ENCODE measurements at places on chromosomes 2 and 18.

DNA sequence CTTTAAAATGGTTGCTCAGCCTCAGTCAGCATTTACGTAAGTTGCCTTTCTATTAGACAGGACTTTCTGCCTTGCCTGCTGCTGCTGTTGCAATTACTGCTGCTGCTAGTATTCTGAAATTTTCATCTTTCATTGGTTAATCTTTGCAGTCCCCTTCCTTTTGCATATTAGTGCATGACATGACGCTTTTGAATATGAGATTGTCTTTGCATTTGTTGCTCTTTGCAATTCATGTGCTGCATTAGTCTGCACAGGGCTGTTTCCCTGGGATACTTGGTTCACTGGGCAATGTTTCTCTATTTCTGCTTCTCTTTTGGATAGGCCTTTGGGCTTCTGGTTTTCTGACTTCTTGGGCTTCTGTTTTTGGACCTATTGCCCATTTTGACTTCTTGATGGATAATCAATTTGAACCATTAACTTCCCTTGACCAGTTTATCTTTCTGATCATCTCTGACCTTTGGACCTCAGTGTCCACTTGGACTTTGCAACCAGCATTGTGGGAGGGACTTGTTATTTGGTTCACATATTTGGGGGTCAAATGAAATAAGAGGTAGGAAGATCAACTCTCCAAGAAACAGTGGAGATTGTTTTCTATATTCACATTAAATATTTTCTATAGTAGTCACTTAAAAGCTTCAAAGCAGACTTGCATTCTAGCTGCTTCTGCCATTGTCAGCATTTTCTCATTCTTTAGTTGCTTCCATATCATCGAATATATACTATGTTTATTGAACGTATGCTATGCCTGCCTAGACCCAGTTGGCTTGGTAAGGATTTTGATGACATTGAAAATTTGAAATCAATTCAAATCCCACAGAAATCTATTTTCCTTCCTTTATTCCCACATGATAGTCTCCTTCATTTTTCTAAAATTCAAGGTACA, 12.5 kb upstream of the BUB1 start:
- no peak for DNase-seq

DNA sequence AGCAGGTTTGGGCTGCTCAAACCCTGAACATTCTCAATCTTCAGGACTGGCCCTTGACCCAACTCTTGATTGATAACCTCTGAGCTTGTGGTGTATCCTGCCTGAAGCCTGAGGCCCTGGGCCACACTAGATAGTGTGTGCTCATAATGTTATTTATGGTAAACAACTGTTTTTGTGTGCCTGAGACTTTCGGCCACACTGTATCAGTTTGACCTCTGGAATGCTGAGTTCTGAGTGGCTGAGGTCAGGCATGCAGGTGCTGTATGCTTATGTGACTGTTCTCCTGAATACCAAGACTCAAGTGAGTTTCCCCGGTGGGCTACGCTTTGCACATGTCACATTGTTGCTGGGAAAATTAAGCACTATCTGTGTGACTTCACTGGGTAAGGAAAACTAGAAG, 82.2 kb upstream of the RMP24 start:
- DNase-seq = no peak

DNA sequence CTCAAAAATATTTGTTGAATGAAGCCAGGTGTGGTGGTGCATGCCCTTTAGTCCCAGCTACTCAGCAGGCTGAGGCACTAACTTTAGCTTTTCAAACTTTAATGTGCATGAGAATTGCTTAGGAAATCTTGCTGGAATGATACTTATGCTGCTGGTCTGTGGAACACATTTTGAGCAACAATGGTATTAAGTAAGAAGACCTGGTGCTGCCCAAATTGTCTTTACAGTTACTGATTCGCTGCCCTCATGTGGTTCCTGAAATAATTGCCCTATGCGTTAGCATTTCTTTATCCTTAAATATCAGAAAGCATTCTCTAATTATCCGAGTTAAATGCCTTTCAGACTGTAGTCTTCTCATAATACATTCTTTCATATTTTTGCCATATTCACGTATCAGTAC, 76.0 kb upstream of the SESTD1 start:
- DNase-seq = peak; percentile 63

- DNase-seq = no peak
Observed at GRCh38 chr2:77192811-77193289, 329.3 kb downstream of the LRRTM4 start.

DNA sequence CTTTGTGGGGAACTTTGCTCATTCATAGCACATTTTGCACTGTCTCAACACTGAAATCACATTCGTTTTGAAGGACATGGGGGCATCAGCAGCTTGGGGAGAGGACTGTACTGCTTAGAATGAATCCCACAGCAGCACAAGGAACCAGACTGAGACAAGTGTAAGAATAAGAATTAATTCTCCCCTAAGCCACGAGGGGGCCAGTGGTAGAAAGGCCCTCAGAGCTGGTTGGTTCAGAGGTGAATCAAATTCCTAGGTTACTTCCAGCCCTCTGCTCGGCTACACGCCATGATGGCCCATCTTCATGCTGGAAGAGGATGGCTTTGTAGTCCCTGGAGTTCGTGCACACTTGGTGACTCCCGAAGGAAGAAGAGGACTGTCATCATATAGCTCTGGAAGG, 12.0 kb upstream of the MC5R start:
- peak; percentile 24 for DNase-seq

- no peak for DNase-seq
Observed at GRCh38 chr2:236863729-236864126, 222.0 kb upstream of the COPS8 start.

- DNase-seq = no peak
Observed at GRCh38 chr2:72539071-72539552, 286.7 kb downstream of the EXOC6B start.

GRCh38 chr2:68766376-68766845, 31.8 kb downstream of the ARHGAP25 start:
- peak; percentile 82 for DNase-seq

GRCh38 chr2:134670955-134671354, 47.8 kb downstream of the TMEM163 start:
- no peak for DNase-seq

DNA sequence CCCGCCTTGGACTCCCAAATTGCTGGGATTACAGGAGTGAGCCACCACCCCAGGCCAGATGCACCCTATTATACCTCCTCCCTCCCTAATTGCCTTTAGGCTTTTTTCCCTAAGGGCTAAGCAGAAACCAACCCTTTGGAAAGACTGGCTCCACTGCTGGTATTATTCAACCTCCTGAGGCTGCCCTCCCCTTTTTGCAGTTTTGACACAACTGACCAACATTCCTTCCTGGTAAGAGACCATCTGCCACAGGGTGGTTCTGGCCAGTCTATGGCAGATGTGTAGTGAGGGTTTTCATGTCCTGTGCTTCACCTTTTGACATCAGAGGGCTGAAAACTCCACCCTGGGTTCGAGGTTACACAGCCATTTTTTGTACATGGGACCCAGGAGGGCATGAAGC, 1785.3 kb upstream of the CELF4 start:
- no peak for DNase-seq

DNA sequence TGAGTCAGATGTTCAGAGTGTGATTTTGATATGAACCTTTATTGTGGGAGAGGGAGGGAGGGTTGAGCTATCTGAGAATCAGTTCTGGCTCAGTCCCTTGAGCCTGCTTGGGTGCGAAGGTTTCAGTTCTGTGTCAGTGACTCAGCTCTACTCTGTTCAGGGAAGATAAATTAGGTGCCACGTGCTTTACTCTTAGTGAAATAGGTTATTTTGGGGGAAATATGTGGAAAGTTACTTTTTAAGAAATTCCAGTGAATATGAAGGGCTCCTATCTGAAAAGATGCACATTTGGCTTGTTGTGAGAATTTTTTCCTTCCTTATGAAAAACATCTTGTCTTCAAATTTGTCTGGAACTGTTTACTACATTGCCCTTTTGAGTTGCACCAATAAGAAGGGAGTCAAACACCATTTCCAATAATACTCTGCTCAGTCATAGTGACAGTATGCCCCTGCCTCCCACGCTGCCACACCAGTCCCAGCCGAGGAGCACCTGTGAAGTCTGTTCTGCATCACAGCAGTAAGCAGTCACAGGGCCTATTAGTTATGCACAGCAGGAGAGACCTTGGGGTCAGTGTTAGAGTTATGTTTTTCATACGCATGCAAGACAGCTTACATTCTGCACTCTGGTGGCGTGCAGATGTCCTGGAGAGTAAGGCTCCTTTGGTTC, 32.8 kb upstream of the DNAH7 start:
- no peak for DNase-seq

DNA sequence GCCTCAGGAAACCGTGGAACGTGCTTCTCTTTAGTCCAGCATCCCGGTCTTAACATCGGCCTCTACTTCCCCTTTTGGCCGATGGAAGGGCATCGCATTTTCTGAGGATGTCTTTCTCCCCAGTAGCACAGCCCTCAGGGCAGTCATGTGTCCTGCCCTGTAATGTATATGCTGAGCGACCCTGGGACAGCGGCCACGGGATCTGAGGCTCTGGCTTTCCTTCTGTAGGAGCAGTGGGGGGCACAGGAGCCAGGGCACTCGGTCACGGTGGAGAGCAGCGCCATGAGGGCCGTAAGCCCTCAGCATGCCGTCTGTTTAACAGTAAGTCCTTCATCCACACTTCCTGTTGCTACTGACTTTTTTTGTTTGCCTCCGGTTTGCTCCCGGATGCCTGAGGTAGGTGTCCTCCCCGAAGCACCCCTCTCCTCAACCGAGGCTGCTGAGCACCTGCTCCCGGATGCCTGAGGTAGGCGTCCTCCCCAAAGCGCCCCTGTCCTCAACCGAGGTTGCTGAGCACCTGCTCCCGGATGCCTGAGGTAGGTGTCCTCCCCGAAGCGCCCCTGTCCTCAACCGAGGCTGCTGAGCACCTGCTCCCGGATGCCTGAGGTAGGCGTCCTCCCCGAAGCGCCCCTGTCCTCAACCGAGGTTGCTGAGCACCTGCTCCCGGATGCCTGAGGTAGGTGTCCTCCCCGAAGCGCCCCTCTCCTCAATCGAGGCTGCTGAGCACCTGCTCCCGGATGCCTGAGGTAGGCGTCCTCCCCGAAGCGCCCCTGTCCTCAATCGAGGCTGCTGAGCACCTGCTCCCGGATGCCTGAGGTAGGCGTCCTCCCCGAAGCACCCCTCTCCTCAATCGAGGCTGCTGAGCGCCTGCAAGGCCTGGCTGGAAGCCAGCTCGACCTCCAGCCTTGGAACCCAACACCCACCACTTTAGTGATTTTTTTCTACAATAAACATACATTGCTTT, 169.3 kb downstream of the HDAC4 start:
- no peak for DNase-seq

GRCh38 chr2:84749442-84749841, 131.4 kb downstream of the TRABD2A start:
- DNase-seq = peak; percentile 38

DNA sequence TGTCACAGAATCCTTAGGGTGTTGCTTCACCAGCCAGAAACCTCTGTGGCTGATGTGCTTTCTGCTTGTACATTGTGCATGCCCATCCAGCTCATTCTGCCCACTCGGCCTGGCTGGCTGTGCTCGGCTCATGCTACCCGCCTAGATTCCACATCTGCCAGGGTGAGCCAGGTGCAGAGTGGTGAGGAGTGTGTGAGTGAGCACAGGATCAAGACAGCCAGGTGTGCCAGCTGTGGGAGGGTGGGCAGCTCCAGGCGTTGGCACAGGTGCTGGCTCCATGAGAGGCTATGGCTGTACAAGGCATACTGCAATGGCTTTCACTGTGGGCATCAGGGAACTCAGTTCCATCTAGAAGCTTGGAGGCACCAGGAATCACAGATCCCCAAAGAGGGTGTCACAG, 1321.8 kb upstream of the CRIM1 start:
- no peak for DNase-seq

DNA sequence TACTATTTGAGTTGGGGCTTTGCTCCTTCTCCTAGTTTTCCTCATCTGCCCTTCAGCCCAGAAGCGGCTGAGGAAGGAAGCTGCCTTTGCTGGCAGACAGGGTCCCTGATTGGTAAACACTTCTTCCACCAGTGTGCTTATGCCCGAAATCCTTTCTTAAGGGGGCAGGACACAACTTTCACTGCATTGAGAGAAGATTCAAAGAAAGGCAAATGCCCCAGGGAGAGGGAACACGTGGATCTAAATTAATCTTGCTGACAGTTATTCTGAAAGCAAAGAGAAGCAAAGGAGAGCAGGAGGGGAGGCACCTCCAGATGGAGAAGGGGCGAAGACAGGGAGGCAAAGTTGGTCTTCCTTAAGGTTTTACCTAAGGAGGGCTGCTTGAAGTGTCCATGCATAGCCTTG, 92.1 kb upstream of the EFEMP1 start:
- DNase-seq = no peak

GRCh38 chr18:48441405-48441881, 32.3 kb upstream of the ZBTB7C start:
- peak; percentile 49 for DNase-seq

GRCh38 chr2:111626037-111626864, 257.7 kb downstream of the ANAPC1 start:
- peak; percentile 27 for DNase-seq

DNA sequence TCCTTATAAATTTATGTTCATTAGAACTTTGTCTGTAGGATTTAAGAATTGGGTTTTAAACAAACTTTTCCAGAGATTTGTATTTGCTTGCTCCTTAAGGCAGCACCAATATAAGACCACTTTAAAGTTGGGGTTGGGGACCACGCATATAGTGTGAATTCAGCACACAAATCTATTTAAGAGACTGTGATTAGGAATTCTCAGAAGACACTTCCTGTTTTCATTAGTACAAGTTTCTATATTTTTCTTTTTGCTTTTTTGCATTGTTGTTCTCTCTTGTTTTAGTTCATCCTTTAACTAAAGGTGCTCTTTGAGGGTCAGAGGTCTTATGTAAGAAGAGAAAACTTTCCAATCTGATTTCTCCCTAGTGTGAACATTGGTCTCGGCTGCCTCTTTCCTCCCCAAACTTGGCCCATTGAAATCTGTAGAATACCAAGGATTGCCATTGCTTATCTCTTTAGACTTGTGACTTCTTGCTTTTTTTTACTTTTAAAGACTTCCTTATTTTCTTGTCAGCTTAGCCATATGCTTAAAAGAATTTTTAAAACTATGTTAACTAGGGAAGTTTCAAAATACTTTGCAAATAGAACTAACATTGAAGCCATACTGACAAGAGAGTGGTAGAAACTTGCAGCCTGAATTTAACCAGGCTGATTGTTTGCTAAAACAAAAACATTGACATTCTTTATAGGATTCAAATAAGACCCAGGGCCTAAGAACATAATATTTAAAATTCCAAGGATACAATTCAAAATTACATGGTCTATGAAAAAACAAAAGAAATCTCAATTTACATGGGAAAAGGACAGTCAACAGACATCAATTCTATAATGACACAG, 264.1 kb upstream of the FN1 start:
- DNase-seq = no peak

- no peak for DNase-seq
Observed at GRCh38 chr2:152858594-152859265, 140.3 kb downstream of the ARL6IP6 start.

DNA sequence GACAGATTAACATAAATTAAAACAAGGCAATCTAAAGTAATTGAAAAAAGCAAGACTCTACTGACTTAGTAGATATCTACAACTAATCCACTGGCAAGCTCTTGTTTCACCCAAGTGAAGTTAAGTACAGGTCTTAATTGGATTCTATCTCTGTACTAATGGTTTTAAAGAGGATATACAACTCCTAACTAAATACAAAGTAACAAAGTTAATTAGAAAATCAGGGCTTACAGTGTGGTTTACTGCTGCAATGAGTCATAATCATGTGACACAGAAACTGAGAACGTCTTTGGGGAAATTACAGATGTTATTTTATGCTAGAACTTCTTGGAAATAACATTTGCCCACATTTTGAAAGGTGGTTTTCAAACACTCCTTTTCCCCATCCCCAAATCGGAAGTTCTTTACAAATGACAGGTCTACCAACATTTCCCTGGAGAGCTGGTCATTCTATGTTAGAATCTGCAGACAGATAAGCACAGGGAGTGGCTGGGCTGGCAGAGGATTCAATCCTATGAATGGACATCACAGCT, 245.3 kb downstream of the STK39 start:
- peak; percentile 35 for DNase-seq

Data from MCF 10A (cell line).